ENCODE measurements at places on chromosomes 3 and 15.

GRCh38 chr3:139897759-139898158, 37.2 kb upstream of the CLSTN2 start:
- DNase-seq: no peak

- no peak for DNase-seq
Observed at GRCh38 chr3:42094128-42094527, 3.0 kb downstream of the TRAK1 start.

GRCh38 chr3:21718161-21718765, 32.7 kb downstream of the ZNF385D start:
- no peak for DNase-seq

DNA sequence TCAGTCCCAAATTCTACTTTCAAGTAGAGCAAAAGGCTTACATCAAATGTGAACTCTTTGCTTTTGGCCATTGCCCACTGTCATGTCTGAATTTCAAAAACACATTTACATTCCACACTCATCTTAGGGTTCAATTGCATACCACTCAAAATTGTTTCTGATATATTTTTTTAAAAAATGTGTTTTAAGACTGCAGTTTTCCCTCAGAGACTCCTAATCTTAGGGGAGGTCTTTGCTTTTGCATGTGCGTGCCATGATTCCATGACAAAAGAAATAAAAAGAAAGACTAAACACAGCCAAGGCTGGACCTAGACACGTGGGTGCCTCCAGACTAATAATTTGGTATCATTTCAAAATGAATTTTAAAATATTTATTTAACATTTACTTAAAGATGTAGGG, 396.8 kb upstream of the RASGRP1 start:
- no peak for DNase-seq

DNA sequence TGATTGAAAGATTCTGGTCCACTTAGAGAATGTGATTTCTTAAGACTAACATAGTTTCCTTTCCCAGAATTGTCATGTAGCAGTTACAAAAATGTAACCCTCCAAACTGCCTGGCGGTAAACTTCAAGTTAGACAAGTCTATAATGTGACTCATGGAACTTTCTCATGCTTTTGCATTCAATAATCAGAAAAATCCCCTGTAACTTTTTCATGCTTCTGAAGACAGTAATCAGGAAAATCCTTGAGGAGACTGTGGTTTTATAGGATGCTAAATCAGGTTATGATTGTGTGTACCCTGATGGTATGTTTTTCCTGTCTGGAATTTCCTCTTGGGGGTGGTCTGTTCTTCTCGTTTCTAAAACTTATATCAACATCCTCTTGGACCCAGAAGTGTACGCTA, 74.0 kb upstream of the RARB start:
- DNase-seq: no peak

All from NCI-H1930 (cell line).